ENCODE measurements at places on chromosomes 16 and 17. TPM values are rescaled to one million over a fixed set of nuclear protein-coding genes. Genes with fewer than 3 reads are reported as not detected.

The TACO1 gene
- 19.6 TPM for polyA plus RNA-seq

DNA sequence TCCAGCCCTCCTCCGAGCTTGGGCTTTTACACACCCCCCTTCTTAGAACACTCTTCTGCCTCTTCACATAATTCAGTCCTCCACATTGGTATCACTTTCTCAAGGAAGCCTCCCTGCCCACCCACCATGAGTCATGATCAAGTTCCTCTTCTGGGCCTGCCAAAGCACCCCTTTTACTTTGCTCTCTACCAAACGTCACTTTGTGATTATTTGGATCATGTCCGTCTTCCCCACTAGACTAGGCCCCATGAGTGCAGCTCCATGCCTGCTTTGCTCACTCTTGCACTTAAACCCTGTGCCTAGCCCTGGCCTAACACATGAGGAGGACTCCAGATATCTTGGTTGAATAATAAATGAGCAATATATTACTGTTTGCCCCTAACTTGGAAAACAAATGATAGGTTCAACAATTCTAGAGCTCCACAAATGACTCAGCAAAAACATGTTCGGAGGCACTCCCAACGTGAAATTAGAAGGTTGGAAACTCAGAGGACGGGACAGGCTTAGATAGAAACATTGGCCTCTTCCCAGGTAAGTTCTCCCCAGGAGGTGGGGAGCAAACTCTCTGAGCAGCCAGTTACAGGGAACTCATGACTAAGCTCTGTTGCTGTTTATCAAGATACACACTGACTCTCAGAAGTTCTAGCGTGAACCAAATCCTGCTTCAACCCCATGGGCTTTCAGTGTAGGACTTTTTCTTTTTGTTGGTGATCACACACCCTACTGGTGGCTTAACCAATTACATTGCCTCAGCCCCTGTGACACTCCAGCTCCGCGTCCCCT, 28.3 kb downstream of the G6PC1 start:
- H3K4me1 ChIP-seq, result no peaks in the 10 kb centered on the region
- peaks cover 1% of the 10 kb centered on the region for H3K27me3 ChIP-seq
- no peak overlapping the region for H3K4me3 ChIP-seq

The OR1A1 gene
- polyA plus RNA-seq, result not detected

- peaks cover 5% of the 10 kb centered on the region for H3K27me3 ChIP-seq
- H3K4me1 ChIP-seq, result peaks cover 48% of the 10 kb centered on the region
- H3K27ac ChIP-seq, result peak overlapping the region; percentile 87
- peaks cover 4% of the 10 kb centered on the region for H3K36me3 ChIP-seq
Measured at GRCh38 chr16:50213939-50214519, 52.3 kb upstream of the ADCY7 start.

The RASL10B gene
- not detected for polyA plus RNA-seq

GRCh38 chr17:63596856-63597586, 3.7 kb upstream of the TACO1 start:
- peaks cover 47% of the 10 kb centered on the region for H3K4me1 ChIP-seq
- peaks cover 6% of the 10 kb centered on the region for H3K27me3 ChIP-seq
- peak overlapping the region; percentile 78 for H3K4me3 ChIP-seq
- H3K27ac ChIP-seq, result peak overlapping the region; percentile 58
- peak; percentile 36 for DNase-seq
- peaks cover 5% of the 10 kb centered on the region for H3K36me3 ChIP-seq

DNA sequence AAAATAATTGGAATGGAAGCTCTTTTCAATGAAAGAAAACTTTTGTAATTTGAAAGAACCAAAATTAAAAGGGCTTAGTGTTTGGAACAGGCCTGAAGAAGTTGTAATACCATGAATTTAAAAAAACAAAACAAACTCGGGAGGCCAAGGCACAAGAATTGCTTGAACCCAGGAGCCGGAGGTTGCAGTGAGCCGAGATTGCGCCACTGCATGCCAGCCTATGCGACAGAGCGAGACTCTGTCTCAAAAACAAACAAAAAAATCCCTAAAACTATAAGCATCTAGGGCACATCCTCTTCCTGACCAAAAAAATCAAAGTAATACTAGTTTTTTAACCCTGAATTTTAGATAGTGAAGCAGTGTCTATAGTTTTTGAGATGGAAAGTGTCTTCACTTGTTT, 12.7 kb downstream of the CLTC start:
- no peaks in the 10 kb centered on the region for H3K36me3 ChIP-seq
- no peaks in the 10 kb centered on the region for H3K27me3 ChIP-seq
- no peak for DNase-seq
- no peak overlapping the region for H3K4me3 ChIP-seq
- peaks cover 79% of the 10 kb centered on the region for H3K4me1 ChIP-seq

GRCh38 chr17:7982666-7983065, 19.7 kb upstream of the GUCY2D start:
- H3K27me3 ChIP-seq, result peaks cover 3% of the 10 kb centered on the region
- H3K36me3 ChIP-seq, result no peaks in the 10 kb centered on the region
- no peak overlapping the region for H3K4me3 ChIP-seq

- H3K4me3 ChIP-seq, result no peak overlapping the region
- no peaks in the 10 kb centered on the region for H3K36me3 ChIP-seq
- no peak for DNase-seq
- H3K27ac ChIP-seq, result no peak overlapping the region
- peaks cover 4% of the 10 kb centered on the region for H3K27me3 ChIP-seq
- no peaks in the 10 kb centered on the region for H3K4me1 ChIP-seq
Measured at GRCh38 chr17:72334205-72334604, 213.4 kb downstream of the SOX9 start.

GRCh38 chr17:153851-154250, 16.5 kb downstream of the SCGB1C2 start:
- H3K36me3 ChIP-seq, result no peaks in the 10 kb centered on the region
- H3K27ac ChIP-seq, result no peak overlapping the region
- H3K4me1 ChIP-seq, result no peaks in the 10 kb centered on the region

- no peaks in the 10 kb centered on the region for H3K27me3 ChIP-seq
- H3K36me3 ChIP-seq, result peaks cover 22% of the 10 kb centered on the region
- no peak overlapping the region for H3K27ac ChIP-seq
- DNase-seq, result no peak
Measured at GRCh38 chr17:80942423-80943345, 49.0 kb upstream of the CHMP6 start.

GRCh38 chr16:64983963-64984362, 137.9 kb downstream of the CDH11 start:
- H3K4me1 ChIP-seq, result no peaks in the 10 kb centered on the region
- H3K4me3 ChIP-seq, result no peak overlapping the region
- H3K27me3 ChIP-seq, result no peaks in the 10 kb centered on the region
- H3K27ac ChIP-seq, result no peak overlapping the region
- DNase-seq, result no peak
- H3K36me3 ChIP-seq, result no peaks in the 10 kb centered on the region

DNA sequence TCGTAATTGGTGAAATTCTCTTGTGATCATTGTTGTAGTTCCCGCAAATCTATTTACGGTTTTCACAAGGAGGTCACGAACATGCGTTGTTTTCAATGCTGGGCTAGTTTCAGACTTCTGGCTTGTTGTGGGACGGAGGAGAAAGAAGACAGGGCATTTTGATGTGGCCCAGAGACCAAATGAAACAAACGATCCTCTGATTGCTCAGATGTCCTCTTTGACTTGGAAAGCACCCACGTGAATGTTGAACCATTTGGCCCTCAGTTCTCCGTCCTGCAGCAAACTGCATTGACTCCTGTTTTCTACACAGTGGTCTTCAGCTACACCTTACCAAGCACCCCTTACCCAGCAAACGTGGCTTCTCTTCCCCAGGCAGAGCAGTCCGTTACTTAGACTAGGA, 391.0 kb downstream of the WWOX start:
- no peaks in the 10 kb centered on the region for H3K4me1 ChIP-seq
- no peak overlapping the region for H3K27ac ChIP-seq
- H3K4me3 ChIP-seq, result no peak overlapping the region
- no peak for DNase-seq
- peaks cover 2% of the 10 kb centered on the region for H3K27me3 ChIP-seq

The RNF213 gene
- polyA plus RNA-seq, result 12.7 TPM

- no peaks in the 10 kb centered on the region for H3K4me1 ChIP-seq
- H3K4me3 ChIP-seq, result no peak overlapping the region
- no peaks in the 10 kb centered on the region for H3K36me3 ChIP-seq
- no peak for DNase-seq
- no peak overlapping the region for H3K27ac ChIP-seq
Measured at GRCh38 chr16:6279286-6279685, 1053.4 kb upstream of the RBFOX1 start.

The MFSD6L gene
- not detected for polyA plus RNA-seq

DNA sequence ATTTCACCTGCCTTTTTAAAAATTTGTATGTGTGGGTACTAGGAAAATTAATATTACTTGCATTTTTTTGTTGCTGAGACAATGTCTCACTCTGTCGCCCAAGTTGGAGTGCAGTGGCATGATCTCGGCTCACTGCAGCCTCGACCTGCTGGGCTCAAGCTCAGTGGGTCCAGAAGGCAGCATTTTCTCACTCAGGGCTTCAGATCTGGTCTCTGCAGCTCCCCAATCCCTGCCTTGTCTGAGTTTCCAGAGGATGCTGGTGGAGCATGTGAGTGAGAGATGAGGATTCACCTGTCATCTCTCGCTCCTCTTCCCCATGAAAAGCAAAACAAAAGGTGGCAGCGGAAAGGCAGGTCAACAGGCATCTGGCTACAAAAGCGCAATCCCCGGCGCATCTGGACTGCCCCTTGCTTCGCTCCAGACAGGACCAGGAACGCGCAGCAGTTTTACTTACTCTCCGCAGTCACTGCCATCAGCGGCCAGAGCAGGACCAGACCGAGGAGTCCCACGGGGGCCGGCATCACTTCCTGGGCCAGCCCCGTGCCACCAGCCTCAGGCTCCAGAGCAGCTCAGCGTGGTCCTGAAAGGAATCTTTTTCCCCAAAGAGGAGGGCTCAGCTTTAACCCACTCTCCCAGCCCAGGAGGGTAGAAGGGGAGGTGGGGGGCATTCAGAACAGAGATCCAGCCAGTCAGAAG, 59.9 kb downstream of the LITAF start:
- H3K27ac ChIP-seq, result no peak overlapping the region
- no peaks in the 10 kb centered on the region for H3K4me1 ChIP-seq
- H3K27me3 ChIP-seq, result no peaks in the 10 kb centered on the region
- no peak for DNase-seq

- no peak overlapping the region for H3K4me3 ChIP-seq
- H3K27ac ChIP-seq, result no peak overlapping the region
- peaks cover 10% of the 10 kb centered on the region for H3K4me1 ChIP-seq
- H3K36me3 ChIP-seq, result peaks cover 23% of the 10 kb centered on the region
Measured at GRCh38 chr16:20839504-20839903, 33.2 kb downstream of the REXO5 start.

- peaks cover 5% of the 10 kb centered on the region for H3K36me3 ChIP-seq
- peaks cover 32% of the 10 kb centered on the region for H3K4me1 ChIP-seq
- no peak for DNase-seq
Measured at GRCh38 chr16:11996433-11997330, 20.1 kb downstream of the SNX29 start.

GRCh38 chr16:69048328-69049120, 56.9 kb upstream of the HAS3 start:
- H3K4me3 ChIP-seq, result no peak overlapping the region
- no peaks in the 10 kb centered on the region for H3K36me3 ChIP-seq
- H3K27me3 ChIP-seq, result no peaks in the 10 kb centered on the region
- no peaks in the 10 kb centered on the region for H3K4me1 ChIP-seq

DNA sequence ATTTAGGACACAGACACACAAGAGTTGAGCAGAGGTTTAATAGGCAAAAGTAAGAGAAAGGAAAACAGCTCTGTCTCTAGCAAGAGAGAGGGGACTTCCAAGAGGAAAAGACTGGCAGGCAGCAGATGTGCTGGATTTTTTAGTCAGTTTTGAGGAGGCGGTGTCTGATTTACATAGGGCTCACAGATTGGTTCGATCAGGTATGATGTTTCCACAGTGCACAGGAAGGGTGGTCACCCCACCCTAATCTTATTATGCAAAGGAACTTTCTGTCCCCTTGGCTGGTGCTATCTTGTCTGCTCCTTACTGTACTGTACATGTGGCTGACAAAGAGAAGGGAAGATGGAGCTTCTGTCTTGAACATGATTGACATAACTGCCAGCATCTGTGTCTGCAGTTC, 25.3 kb downstream of the BFAR start:
- no peak overlapping the region for H3K4me3 ChIP-seq
- H3K27ac ChIP-seq, result peak overlapping the region; percentile 49
- H3K36me3 ChIP-seq, result peaks cover 24% of the 10 kb centered on the region
- no peak for DNase-seq

DNA sequence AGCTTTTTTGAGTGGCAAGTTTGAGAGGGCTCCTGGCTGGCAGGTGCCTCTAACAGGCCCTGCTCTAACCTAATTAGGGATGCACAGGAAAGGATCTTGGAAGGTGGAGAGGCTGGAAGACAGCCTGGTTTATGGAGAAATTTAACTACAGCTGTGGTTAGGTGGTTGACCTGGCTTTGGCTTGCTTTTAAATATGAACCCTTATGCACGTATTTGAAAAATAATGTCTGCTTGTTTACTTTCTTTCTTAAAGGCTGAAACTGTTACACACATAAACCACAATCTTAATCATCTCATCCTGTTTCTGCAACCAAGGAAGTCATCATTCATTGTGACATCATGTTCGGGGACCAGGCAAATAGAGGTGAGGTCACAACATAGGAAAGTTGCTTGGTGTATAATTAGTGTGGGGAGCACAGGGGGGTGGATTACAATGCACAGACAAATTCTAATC, 23.1 kb upstream of the DHRS13 start:
- H3K27ac ChIP-seq, result peak overlapping the region; percentile 99
- peaks cover 29% of the 10 kb centered on the region for H3K36me3 ChIP-seq
- peak; percentile 89 for DNase-seq
- peak overlapping the region; percentile 57 for H3K4me3 ChIP-seq
- H3K4me1 ChIP-seq, result peaks cover 80% of the 10 kb centered on the region

DNA sequence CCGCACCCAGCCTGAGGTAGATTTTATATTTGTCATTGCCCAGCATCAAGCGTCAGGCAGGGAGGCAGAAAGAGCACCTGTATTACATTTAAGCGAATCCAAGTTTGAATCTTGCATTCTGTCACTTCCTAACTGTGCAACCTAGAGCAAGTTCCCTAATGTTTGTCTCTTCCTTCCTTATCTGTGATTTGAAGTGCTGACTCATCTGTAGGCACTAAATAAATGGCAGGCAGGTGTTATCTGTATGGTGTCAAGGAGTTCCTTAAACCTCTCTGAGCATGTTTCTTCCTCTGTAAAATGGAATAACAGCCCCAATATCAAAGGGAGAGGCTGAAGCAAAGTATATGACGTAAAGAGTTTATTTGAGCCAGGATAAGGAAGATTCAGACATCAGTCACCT, 24.3 kb downstream of the GP2 start:
- H3K27me3 ChIP-seq, result peaks cover 4% of the 10 kb centered on the region
- H3K4me3 ChIP-seq, result no peak overlapping the region
- DNase-seq, result no peak
- no peak overlapping the region for H3K27ac ChIP-seq

The USP22 gene
- polyA plus RNA-seq, result 21.4 TPM

The DOC2A gene
- not detected for polyA plus RNA-seq

DNA sequence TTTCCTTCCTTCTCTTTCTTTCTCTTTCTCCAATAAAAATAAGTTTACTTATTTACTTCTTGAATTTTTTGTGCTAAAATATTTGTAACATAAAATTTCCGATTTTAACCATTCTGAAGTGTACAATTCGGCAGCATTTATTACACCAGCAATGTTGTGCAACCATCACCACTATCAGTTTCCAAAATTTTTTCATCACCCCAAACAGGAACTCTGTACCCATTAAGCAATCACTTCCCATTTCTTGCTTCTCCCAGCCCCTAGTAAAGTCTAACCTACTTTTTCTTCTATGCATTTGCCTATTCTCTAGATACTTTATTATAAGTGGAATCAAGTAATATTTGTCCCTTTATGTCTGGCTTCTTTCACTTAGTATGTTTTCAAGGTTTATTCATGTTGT, 2.5 kb upstream of the HP start:
- no peak overlapping the region for H3K4me3 ChIP-seq
- H3K4me1 ChIP-seq, result no peaks in the 10 kb centered on the region
- DNase-seq, result no peak
- peaks cover 17% of the 10 kb centered on the region for H3K36me3 ChIP-seq
- H3K27me3 ChIP-seq, result no peaks in the 10 kb centered on the region

All from immature natural killer cell (primary cell).